ENCODE measurements at places on chromosomes 12 and 14. TPM values are rescaled to one million over a fixed set of nuclear protein-coding genes. Genes with fewer than 3 reads are reported as not detected.

LRRC74A gene
- total RNA-seq = not detected

CPNE8 gene
- total RNA-seq = 12.1 TPM

- no peak for DNase-seq
These were observed 1178.9 kb downstream of the FLRT2 start for GRCh38 chr14:86708846-86709339.

IL22 gene
- not detected for total RNA-seq

- no peak for DNase-seq
These were observed 11.7 kb upstream of the KCNA5 start for GRCh38 chr12:5031958-5032357.

DNA sequence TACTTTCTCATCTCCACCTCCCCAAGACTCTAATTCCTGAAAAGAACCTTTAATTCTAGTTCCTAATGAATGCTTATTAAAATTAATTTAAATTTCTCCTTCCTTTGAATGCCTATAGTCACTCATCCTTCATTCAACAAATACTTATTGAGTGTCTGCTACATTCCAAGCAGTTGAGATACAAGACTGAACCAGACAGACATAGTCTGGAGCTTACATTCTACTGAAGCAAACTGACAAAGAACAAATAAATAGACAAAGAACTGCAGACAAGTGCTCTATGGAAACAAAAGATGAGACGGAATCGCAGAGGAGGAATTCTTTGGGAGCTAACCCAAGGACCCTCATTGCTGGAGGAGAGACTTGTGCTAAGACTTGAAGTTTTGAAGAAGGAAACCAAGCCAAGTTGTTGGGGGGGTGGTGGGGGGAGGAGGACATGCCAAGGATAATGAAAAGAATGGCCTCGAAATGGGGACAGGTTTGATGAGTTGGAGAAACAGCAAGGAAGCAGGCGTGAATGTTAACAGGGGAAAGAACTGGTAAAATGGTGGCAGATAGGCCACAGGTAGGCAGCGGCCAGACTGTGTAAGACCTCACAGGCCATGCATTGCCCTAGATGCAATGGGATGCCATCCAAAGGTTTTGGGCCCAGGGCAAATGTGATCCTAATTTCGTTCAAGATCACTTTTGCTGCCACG lies 9.7 kb upstream of the TDG start:
- no peak for DNase-seq

- no peak for DNase-seq
These were observed 27.6 kb downstream of the EML1 start for GRCh38 chr14:99820702-99821331.

Data from suprapubic skin (tissue), 4 donors.